ENCODE measurements at places on chromosomes 1 and 21.

- DNase-seq: no peak
These were observed 23.0 kb downstream of the SLAMF1 start for GRCh38 chr1:160623862-160624261.

GRCh38 chr1:183908079-183908478, 103.2 kb downstream of the RGL1 start:
- DNase-seq: no peak

DNA sequence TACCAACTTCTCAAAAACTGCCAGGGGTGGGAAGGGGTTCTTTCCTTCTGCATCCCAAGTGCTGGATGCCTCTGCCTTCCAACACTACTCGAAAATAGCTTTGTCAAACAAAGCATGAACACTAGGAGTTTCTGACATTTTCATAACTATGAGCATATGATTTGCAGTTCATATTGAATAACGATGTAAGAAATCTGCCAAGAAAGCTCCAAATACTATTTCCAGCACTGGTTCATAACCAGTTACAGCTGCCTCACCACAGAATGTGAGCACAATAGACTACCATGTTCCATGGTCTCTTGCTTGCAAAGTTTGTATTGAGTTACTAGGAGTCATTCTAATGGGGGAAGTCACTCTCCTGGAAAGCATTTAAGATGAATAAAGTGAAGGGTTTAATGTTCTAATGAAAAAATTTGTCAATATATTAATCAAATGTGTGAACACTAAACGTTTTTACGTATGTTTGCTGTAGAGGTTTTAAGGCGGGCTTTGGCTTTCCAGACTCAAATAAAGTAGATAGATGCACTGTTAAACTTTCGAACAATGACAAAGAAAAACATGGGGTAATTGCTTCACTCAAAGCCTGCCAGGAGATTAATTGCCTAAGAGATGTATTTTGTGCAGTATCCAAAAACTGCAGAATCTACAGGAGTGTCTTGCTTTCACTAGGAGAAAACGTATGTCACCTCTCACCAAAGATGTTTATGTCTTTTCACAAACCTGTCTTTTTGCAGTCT, 78.6 kb upstream of the UBE2U start:
- DNase-seq: no peak

- no peak for DNase-seq
These were observed 32.0 kb upstream of the LAPTM5 start for GRCh38 chr1:30789388-30790255.

GRCh38 chr1:225427235-225428067, at the start of gene LBR:
Gene LBR, minus strand, starts transcription at chr1:225428038. Its CDS starts 3,963 bp downstream, at chr1:225424075.
- DNase-seq: peak; percentile 42

All from NCI-H1694 treated with DMSO at 0.1 percent for 48 hours (cell line).